ENCODE measurements at places on chromosomes 16 and 17. TPM values are rescaled to one million over a fixed set of nuclear protein-coding genes. Genes with fewer than 3 reads are reported as not detected.

Gene RCVRN
- total RNA-seq, result not detected

Gene ARL4D
- 87.1 TPM for total RNA-seq

Gene SECTM1
- total RNA-seq, result 1.8 TPM

Gene CCL14
- total RNA-seq, result not detected

Gene TMEM94
- total RNA-seq, result 23.0 TPM

Gene GOSR1
- total RNA-seq, result 27.8 TPM

Gene NRN1L
- 0.83 TPM for total RNA-seq

Gene MYH2
- not detected for total RNA-seq

Gene KRTAP9-4
- total RNA-seq, result not detected

Gene MFSD6L
- total RNA-seq, result not detected

Gene TEX19
- not detected for total RNA-seq

Gene KRT16
- total RNA-seq, result 338 TPM

Gene RASD1
- total RNA-seq, result not detected

Gene SMURF2
- total RNA-seq, result 68.7 TPM

Gene AIPL1
- total RNA-seq, result not detected

Gene ASGR1
- total RNA-seq, result 0.61 TPM

Gene RAC3
- total RNA-seq, result 5.4 TPM

Gene UNC13D
- total RNA-seq, result 4.8 TPM

Gene MT3
- total RNA-seq, result not detected

Gene BICDL2
- 3.3 TPM for total RNA-seq

Gene KRT27
- not detected for total RNA-seq

Gene SPATA22
- total RNA-seq, result 0.33 TPM

Gene KRT13
- not detected for total RNA-seq

Gene C16orf89
- total RNA-seq, result not detected

Gene ASB16
- total RNA-seq, result not detected

Gene TSPAN10
- total RNA-seq, result 1.7 TPM

Gene SKAP1
- not detected for total RNA-seq

Gene GNAO1
- total RNA-seq, result not detected

Gene ALOX12
- total RNA-seq, result not detected

Gene PYDC1
- not detected for total RNA-seq

Gene VASN
- total RNA-seq, result 5.0 TPM

Gene DLG4
- 1.5 TPM for total RNA-seq

Gene ADAD2
- total RNA-seq, result not detected

Gene SPATA32
- total RNA-seq, result 0.21 TPM

Gene DHRS7C
- not detected for total RNA-seq

Gene CCL1
- not detected for total RNA-seq

All from mammary epithelial cell (primary cell).